Adrenal gland (tissue), 19 donors: ENCODE measurements at places on chromosomes 3 and 15. TPM values are rescaled to one million over a fixed set of nuclear protein-coding genes. Genes with fewer than 3 reads are reported as not detected.

DNA sequence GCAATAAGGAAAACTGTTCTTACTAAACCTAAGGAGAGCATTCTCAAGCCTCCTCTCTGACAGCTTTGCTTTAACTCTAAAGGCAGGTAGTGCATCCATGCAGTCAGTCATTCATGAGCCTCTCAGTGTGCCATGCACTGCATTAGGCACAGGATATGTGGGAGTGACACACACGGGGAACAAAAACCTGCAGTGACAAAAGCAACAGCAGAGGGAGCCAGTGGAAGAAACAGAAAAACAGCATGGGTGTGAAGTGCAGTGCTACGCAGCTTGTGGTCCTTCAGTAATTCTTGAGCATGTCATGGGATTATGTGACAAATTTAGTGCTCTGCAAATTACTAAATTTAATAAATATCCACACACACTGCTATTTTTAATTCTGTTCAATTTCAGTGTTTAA, 230.7 kb downstream of the BBX start:
- DNase-seq, result peak; percentile 60
- H3K36me3 ChIP-seq, result no peaks in the 10 kb centered on the region
- no peaks in the 10 kb centered on the region for H3K27me3 ChIP-seq
- no peak overlapping the region for H3K27ac ChIP-seq
- H3K4me1 ChIP-seq, result peaks cover 8% of the 10 kb centered on the region

- no peaks in the 10 kb centered on the region for H3K27me3 ChIP-seq
- no peak overlapping the region for H3K4me3 ChIP-seq
- no peaks in the 10 kb centered on the region for H3K36me3 ChIP-seq
- DNase-seq, result no peak
Measured at GRCh38 chr3:119690043-119690656, 12.7 kb upstream of the CFAP91 start.

DNA sequence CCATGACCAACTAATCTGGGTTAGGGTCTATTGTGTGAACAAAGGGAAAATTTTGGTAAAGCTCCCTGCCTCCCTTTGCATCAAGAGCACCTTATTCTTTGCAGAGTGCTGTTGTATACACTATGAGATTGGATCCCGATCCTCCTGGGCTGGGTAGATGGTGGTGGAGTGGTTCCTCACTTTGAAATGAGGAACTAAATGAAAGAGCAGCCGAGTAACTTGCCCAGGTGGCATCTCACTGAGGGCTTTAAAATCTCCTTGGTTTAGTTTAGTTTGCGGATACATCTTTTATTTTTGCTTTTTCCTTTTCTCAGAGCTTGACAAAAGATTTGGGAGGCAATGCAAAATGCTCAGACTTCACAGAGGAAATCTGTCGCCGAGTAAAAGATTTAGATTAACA, 19.4 kb downstream of the IDH3A start:
- H3K27ac ChIP-seq, result no peak overlapping the region
- DNase-seq, result peak; percentile 16
- H3K27me3 ChIP-seq, result no peaks in the 10 kb centered on the region
- H3K36me3 ChIP-seq, result peaks cover 86% of the 10 kb centered on the region
- H3K4me1 ChIP-seq, result peaks cover 5% of the 10 kb centered on the region

GRCh38 chr3:124859025-124859424, 28.1 kb downstream of the ITGB5 start:
- DNase-seq, result no peak
- H3K4me3 ChIP-seq, result no peak overlapping the region
- no peak overlapping the region for H3K27ac ChIP-seq
- no peaks in the 10 kb centered on the region for H3K27me3 ChIP-seq

GRCh38 chr15:81334768-81335435, 11.0 kb upstream of the STARD5 start:
- H3K36me3 ChIP-seq, result no peaks in the 10 kb centered on the region
- H3K27me3 ChIP-seq, result no peaks in the 10 kb centered on the region
- H3K27ac ChIP-seq, result no peak overlapping the region

- H3K27ac ChIP-seq, result peak overlapping the region; percentile 70
- H3K4me3 ChIP-seq, result no peak overlapping the region
- H3K36me3 ChIP-seq, result peaks cover 47% of the 10 kb centered on the region
Measured at GRCh38 chr3:46925585-46925934, 48.0 kb downstream of the PTH1R start.

DNA sequence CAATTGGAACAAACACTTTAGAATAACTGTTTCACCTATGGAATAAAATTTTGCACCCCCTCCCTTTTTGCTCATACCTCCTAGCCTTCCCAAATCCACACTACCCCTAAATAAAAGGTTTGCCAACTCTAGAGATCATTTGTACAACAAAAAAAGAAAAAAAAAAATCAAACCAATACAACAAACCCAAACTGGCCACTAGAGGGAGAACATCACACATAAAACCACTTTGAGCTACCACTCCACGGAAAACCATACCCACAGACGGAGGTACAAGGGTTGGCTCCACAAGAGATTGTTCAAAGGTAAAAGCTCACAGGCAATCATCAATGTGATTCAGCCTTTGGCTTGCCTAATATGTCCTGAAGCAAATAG, 47.6 kb downstream of the SETMAR start:
- peaks cover 27% of the 10 kb centered on the region for H3K4me1 ChIP-seq
- H3K36me3 ChIP-seq, result no peaks in the 10 kb centered on the region
- H3K27ac ChIP-seq, result no peak overlapping the region
- H3K27me3 ChIP-seq, result no peaks in the 10 kb centered on the region

DNA sequence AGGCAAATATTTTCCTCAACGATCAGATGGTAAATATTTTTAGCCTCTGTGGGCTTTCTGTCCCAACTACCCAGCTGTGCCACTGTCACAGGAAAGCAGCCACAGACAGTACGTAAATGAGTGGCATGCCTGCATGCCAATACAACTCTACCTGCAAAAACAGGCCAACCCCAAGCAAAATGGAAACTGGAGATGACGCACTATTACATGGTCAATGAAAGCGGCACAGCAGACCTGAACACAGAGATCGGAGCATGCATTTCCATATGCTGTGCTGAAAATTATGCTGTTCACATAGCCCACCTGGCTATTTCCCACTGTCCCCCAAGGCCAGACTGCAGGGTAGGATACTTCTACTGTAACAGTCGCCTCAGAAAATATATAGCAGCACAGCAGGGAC, 57.8 kb downstream of the HERC2 start:
- H3K27me3 ChIP-seq, result no peaks in the 10 kb centered on the region
- H3K27ac ChIP-seq, result no peak overlapping the region
- no peak overlapping the region for H3K4me3 ChIP-seq
- DNase-seq, result no peak
- H3K36me3 ChIP-seq, result peaks cover 61% of the 10 kb centered on the region

DNA sequence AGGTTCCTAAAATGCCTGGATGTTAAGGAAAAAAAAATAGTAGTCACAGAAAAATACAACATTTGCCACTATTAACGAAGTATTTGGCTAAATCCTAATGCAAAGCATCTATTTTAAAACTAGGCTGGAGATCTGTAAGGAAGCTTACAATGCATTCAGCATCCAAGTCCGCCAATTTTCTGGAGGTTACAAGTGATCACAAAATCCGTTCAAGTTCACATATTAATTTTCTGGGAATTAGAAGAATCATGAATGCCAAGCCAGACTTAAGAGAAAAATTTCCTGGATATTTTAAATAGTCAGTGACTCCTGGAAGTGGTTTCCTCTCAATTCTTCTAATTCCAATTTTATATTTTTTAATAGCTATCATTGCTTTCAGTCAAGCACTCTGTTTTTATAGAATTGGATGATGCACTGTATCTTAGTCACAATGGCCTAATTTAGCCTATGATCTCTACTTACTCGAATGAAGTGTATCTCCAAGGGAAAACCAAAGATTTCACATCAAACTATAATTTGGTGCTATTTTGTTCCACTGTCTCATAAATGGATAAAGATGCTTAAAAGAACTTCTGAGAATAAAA, 60.4 kb downstream of the P3H2 start:
- no peak for DNase-seq
- peaks cover 57% of the 10 kb centered on the region for H3K4me1 ChIP-seq
- no peak overlapping the region for H3K4me3 ChIP-seq
- no peak overlapping the region for H3K27ac ChIP-seq

GRCh38 chr3:99516936-99517335, 121.5 kb upstream of the COL8A1 start:
- no peak overlapping the region for H3K27ac ChIP-seq
- H3K4me3 ChIP-seq, result no peak overlapping the region
- H3K27me3 ChIP-seq, result no peaks in the 10 kb centered on the region
- H3K4me1 ChIP-seq, result no peaks in the 10 kb centered on the region
- DNase-seq, result no peak

- no peaks in the 10 kb centered on the region for H3K27me3 ChIP-seq
- DNase-seq, result no peak
- no peaks in the 10 kb centered on the region for H3K36me3 ChIP-seq
- no peaks in the 10 kb centered on the region for H3K4me1 ChIP-seq
- no peak overlapping the region for H3K27ac ChIP-seq
Measured at GRCh38 chr3:184443364-184443763, 63.5 kb downstream of the CHRD start.

Gene LXN
- 59.8 TPM for total RNA-seq

GRCh38 chr3:46946856-46947545, 29.5 kb downstream of the CCDC12 start:
- DNase-seq, result peak; percentile 95
- H3K36me3 ChIP-seq, result no peaks in the 10 kb centered on the region
- no peak overlapping the region for H3K4me3 ChIP-seq
- no peaks in the 10 kb centered on the region for H3K27me3 ChIP-seq
- peaks cover 70% of the 10 kb centered on the region for H3K4me1 ChIP-seq
- peak overlapping the region; percentile 94 for H3K27ac ChIP-seq

DNA sequence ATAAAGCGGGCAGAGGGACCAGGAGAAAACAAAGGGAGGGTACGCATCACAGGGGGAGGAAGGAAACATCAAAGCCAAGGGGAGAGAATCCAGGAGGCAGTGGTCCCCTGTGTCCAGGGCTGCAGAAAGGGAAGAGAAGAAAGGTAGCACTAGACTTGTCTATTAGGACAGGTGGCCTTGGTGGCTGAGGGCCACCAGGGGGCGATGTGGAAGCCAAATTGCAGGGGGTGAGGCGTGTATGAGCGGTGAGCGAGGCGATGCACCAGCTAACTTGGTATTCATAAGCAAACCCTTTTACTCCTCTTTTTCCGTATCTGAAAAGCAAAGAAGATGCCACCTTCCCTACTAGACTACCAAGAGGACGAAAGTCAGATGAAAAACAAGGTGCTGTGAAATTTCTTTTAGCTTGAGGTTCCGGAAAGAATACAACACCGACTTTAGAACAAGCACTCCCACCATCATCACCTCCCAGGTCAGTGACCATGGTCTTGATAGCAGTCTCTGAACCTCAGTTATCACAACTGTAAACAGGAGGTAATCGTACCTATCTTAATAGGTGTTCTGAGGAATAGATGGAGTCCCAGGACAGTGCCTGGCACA, 654.4 kb upstream of the ADAMTS9 start:
- DNase-seq, result peak; percentile 35
- no peak overlapping the region for H3K4me3 ChIP-seq
- no peaks in the 10 kb centered on the region for H3K27me3 ChIP-seq
- no peak overlapping the region for H3K27ac ChIP-seq
- no peaks in the 10 kb centered on the region for H3K36me3 ChIP-seq
